CD4-positive, alpha-beta T cell treated with Interleukin-21 for 1 hour (primary cell): ENCODE measurements at places on chromosomes 6 and 20.

- no peak for DNase-seq
Measured at GRCh38 chr6:31702405-31702818, 712 bp downstream of the ABHD16A start.

DNA sequence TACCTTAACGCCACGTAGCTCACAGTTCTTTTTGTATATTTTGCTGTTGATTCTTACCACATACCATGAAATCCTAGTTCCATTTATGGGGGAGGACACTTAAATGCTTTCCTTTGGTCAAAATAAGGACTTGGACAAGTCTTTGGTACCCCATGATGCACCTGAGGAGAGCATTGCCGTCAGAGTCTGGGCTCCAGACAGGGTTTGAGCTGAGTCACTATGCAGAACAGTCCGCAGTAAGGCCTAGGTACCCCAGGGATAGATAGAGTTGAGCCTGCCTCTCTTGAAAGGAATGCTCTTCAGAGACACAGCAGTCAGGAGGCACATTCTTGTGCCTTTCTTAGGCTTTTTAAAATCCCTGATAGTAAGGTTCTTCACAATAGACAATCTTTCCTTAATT lies 6.0 kb downstream of the PARD6B start:
- no peak for DNase-seq

DNA sequence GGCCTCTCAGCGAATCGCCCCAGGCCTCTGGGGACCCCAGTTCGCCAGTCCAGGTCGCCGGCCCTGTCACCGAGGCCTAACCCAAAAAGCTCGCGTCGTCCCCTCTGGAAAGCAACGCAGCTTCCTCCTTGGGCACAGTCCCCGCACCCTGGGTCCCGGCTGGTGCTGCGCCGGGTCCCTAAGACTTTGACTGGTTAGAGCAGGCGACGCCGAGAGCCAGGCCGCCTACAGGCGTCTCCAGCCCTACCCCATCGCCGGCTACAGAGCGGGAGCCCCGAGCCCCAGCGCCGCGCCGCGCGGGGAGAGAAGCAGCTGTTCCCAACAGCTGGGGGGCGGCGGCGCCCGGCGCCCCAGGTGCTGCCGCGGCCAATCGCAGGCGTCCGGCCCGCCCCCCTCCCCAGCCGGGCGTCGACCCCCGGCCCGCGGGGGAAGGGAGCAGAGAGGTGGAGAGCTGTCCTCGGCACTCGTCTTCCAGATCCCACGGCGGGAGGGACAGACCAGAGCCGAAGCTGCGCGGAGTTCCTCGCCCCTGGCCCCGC lies 540 bp upstream of the RBM24 start:
- DNase-seq: no peak

- DNase-seq: no peak
Measured at GRCh38 chr6:80142586-80142985, 36.1 kb downstream of the BCKDHB start.
